ENCODE measurements at places on chromosomes 12 and 14.

- DNase-seq: no peak
Observed at GRCh38 chr12:90151491-90152015, 442.9 kb upstream of the ATP2B1 start.

DNA sequence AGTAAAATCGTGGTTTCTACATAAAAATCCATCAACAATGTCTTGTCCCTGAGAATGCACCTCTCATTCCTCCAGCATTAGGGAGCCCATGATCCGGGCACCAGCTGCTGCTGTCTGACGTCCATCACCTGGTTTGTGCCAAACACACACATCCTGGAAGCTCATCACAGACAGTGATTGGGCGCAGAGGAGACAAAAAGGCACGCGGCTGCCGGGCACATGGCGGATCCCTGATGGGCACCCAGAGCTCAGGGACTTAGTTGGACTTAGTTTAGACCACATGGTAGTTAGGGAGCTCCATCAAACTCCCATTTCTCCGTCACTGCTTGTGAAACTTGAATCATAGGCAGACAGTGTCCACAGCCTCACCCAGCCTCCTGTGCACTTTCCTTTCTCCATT is 1059.3 kb downstream of the TMEM121 start:
- no peak for DNase-seq

DNA sequence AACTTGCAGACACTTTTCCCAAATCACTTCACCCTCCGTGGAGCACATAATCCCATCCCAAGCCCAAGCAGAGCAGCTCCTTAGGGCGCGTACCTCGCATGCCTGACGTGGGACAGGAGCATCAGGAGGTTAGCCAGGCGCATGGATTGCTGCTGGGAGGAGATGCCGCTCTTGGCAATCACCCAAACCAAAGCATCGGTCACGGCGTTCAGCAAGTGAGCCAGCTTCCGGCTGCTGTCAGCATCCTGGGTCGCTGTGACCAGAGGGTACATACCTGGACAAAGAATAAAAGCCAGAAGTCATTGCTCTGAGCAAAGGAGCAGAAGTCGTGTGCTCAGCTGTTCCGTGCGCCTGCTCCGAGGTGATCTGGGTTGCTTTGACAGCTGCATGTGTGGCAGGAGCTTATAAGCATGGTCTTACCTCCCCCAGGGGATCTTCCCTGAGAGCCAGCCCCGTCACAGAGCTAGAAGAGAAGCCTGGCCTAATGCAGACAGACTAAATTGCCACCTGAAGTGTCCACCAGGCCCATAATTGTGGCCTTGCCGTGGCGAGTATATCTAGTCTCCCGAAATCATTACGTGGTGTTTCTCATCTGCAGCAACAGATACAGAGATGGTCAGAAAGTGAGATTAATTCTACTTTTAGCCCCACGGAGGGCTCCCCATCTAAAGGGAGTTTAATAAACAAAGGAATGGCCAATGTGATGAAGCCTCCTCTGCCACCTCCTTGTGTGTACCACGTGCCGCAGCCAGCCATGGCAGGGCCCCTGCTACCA is 59.1 kb downstream of the ESR2 start:
- no peak for DNase-seq

DNA sequence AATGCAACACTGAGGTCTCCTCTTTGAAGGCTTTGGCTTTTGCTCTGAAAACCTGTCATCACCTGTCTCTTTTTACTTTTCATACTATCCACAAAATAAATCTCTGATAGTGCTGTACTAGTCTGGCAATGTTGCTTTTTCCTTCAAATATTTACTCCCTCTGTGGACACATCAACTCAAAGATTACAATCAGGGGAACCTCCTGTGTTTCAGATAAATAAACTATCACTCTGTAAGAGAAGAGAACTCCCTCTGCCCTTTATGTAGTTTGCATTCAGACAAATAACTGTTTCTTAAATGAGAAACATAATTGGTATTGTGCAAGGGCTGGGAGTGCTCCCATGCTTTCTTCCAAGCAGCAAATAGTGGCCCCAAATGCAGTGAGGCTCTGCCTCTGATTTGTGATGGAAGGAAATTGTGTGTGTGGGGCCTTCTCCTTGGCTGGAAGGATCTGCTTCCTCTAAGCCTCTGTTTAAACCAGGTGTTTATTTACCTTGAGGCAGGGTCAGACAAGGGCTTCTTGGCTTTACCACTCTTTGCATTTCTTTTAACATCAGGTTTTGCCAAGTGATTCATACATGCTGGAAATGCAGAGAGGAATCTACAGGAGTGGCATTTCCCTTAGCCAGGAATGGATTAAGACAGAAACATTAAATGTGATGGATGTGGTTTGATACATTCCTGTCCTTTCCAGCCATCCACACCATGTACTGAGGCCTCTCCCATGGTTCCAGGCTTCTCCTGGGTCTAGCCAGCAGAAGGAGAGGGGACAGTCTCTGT is 69.0 kb downstream of the AKAP6 start:
- peak; percentile 71 for DNase-seq

- no peak for DNase-seq
Observed at GRCh38 chr12:26135571-26135970, 10.7 kb upstream of the BHLHE41 start.

DNA sequence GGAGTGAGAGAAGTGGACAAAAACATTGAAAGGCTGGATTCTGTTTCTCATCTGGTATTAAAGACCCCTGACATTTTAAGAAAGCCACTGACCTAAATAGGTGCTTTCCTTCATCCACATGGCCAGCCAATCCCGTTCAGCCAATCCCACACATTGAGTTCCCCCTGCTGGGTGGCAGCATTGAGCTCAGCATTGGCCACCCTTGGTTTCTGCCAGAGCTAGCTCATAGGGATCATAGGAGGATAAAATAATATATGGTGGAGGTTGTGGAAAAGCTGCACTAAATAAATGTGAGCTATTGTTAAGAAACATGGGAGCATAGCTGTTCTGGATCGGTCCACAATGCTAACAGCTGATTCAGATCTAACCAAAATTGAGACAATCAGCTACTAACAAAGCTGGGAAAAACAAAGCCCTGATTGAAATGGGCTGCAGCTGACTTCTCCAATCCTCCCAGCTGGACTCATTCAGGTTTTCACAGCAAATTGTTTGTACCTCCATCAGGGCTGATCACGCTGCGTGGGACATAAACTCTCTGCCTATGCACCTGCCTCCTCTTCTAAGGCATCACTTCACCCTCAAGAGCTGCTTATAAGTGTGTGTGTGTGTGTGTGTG is 256.5 kb downstream of the EMP1 start:
- DNase-seq: no peak

DNA sequence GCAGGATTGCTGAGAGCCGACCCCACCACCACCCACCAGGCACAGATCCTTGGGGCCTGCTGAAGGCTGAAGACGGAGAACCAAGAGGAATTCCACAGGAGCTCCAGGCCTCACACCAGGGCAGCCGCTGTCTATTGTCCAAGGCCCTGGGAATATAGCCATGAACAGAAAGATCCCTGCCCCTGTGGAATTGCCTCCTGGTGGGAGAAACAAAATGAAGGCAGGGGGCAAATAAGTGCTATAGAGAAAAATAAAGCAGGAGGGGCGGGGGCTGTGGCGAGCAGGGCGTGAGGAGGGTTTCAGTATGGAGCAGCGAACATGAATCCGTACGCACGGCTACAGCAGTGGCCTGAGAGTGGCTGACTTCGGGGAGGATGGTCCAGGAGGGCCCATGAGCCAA is 96.1 kb downstream of the EML1 start:
- DNase-seq: no peak

DNA sequence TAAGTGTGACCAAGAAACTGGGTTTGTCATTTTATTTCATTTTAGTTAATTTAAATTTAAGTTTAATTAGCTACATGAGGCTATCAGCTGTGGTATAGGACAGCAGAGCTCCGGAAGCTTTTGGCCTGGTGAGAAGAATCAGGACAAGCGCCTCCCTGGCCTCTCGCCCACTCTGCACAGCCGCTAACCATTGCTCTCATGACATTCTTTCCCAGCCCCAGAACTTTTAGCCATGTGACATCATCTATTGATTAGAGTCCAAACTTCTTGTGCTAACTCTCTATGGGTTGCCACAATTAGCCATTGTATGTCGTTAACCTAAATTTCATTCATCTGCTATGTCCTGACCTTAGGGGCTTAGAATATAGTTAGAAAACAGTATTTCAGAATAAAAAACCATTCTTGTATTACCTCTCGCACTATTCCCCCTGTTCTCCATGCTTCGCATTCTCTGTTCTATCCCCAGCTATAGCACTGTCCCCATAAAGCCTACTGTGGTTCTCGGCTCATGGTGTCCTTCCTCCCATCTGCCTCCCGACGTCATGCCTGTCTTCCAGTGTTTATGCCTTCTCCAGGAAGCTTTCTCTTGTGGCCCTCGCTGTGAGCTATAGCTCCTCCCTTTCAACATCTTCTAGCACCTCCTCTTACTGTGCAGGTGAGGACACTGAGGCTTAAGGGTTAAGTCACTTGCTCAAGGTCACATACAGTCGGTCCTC is 23.5 kb downstream of the SSH1 start:
- peak; percentile 90 for DNase-seq

GRCh38 chr12:90947869-90948268 is 7.1 kb downstream of the CCER1 start:
- no peak for DNase-seq

- no peak for DNase-seq
Observed at GRCh38 chr14:33606591-33606990, 344.3 kb downstream of the EGLN3 start.

- no peak for DNase-seq
Observed at GRCh38 chr12:128534906-128535305, 267.9 kb downstream of the TMEM132C start.

DNA sequence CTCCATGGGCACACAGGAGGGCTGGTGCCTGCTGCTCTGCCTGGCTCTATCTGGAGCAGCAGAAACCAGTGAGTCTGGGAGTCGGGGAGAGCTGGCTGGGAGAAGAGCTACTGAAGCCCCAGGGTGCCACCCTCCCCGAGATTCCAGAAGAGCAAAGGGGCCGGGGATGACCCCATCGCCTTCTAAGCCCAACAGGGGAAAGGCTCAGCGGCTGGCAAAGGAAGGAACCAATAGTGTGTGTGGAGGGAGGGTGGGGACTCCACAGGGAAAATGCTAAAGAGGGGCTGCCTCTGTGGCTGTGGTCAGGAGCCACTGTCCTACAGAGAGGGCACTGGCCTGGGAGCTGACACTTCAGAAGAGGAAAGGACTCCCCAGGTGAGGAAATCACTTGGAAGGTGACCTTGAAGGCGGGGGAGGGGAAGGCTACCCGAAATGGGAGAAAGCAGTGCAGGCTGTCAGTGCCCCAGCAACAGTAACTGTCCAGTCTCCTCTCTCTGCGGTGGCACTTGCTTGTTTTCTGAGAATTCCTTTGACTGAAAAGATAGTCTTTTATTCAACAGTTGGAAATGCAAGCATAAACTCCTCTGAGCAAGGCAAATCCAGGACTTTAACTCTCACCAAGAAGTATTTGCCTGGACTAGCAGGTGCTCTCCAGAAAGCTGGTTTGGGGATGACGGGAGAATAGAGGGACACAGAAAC is 552 bp downstream of the TAPBPL start:
- no peak for DNase-seq

All from GM04504 (cell line).